ENCODE measurements at places on chromosomes 12 and 14.

DNA sequence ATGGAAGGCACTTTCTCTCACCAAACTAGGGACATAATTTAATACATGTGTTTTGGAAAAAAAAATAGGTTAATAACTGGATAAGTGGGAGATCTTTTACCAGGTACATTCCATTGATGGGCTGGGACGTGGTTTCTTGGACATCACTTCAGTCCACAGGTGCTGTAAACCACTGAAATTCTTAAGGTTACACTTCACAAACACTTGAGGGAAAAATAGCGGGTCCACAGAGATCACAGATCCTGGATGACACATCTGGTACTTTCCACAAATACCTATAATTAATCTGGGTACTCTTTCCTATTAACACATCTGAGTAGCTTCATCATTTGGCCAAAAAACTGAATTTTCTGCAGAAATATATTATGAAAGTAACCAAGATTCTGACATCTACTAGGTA lies 85.0 kb downstream of the POLR3B start:
- H3K36me3 ChIP-seq, result peaks cover 2% of the 10 kb centered on the region
- H3K27ac ChIP-seq, result no peak overlapping the region
- no peaks in the 10 kb centered on the region for H3K4me1 ChIP-seq
- H3K4me3 ChIP-seq, result no peak overlapping the region

DNA sequence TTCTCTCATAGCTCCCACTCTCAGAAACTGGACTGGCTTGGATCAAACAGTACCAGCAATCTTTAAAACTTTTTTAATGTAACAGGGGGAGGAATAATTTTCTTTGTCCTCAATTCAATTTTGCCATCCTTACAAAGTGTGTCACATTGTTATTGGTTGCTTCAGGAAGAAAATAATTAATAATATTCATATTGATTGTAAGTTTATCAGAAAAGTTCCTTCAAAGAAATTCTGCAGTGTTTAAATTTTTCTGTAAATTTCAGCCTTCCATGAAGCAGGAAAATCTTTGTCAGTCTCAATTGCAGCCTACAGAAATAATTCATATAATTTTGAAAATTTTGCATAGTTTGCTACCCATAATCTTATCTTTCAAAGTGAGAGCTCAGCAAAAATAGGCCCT lies 1119.1 kb upstream of the ATXN7L3B start:
- H3K27me3 ChIP-seq, result no peaks in the 10 kb centered on the region
- no peaks in the 10 kb centered on the region for H3K4me1 ChIP-seq
- H3K27ac ChIP-seq, result no peak overlapping the region
- no peak overlapping the region for H3K4me3 ChIP-seq
- no peaks in the 10 kb centered on the region for H3K36me3 ChIP-seq

GRCh38 chr12:41459111-41459905 lies 271.2 kb downstream of the PDZRN4 start:
- H3K4me1 ChIP-seq, result no peaks in the 10 kb centered on the region
- no peak overlapping the region for H3K27ac ChIP-seq
- no peaks in the 10 kb centered on the region for H3K36me3 ChIP-seq

- H3K36me3 ChIP-seq, result no peaks in the 10 kb centered on the region
- no peak for DNase-seq
- peaks cover 6% of the 10 kb centered on the region for H3K27me3 ChIP-seq
- H3K4me1 ChIP-seq, result no peaks in the 10 kb centered on the region
These were observed 39.8 kb downstream of the DACT1 start for GRCh38 chr14:58677517-58677916.

DNA sequence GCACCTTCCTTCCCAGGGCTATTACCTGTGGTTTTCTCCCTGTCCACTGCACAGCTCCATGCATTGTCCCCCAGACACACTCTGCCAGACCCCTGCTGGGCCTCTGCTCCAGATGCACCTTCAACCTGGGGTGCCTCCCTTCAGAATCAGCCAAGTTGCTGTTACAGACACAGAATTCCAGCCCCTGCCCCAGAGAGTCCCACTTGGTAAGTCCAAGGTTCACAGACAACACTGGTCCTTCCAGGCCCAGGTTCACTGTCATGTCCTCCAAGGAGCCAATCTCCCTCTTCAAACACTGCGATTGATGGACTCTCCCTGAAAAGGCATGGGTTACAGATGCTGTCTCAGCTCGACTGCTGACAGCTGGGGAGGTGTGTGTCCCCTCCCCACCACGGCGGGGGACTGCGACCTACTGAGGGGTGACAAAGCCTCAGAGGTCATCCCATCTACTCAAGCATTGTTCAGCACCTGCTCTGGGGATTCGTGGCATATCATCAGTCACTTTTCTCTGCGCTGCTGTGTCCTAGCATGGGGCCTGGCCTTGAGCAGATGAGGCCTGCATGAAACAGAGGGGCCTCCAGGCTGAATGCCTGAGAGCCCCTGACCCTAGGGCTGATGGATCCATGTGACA lies 24.3 kb downstream of the CALM1 start:
- H3K4me3 ChIP-seq, result no peak overlapping the region
- H3K27me3 ChIP-seq, result no peaks in the 10 kb centered on the region
- no peaks in the 10 kb centered on the region for H3K36me3 ChIP-seq

DNA sequence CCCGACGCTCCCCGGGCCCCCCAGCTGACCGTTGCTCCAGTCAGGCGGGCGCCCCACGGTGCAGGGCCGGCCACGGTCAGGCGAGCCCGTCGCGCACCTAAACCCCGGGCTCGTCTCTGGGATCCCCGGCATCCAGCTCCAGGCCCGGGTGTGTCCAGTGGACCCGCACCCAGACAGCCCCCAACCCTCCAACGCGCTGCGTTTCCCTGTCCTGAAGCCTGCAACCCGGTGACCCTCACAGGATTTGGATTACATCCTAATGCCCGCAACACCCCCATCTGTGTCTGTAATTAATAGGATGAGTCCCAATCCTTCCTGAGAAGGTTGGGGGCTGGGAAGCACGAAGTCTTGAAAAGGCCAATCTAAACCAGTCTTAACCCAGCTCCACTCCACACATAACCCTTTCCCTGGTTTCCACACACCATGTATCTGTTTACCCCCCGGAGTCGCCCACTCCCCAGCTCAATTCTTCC lies 10.4 kb downstream of the CPNE6 start:
- H3K4me1 ChIP-seq, result peaks cover 25% of the 10 kb centered on the region
- H3K4me3 ChIP-seq, result peak overlapping the region; percentile 83
- H3K27ac ChIP-seq, result no peak overlapping the region
- H3K36me3 ChIP-seq, result no peaks in the 10 kb centered on the region
- no peak for DNase-seq
